ENCODE measurements at places on chromosomes 2 and 18. TPM values are rescaled to one million over a fixed set of nuclear protein-coding genes. Genes with fewer than 3 reads are reported as not detected.

GRCh38 chr2:60505880-60506260 is 47.6 kb downstream of the BCL11A start:
- H3K27me3 ChIP-seq = peaks cover 20% of the 10 kb centered on the region
- H3K4me3 ChIP-seq = no peak overlapping the region
- DNase-seq = no peak
- H3K36me3 ChIP-seq = no peaks in the 10 kb centered on the region
- no peaks in the 10 kb centered on the region for H3K4me1 ChIP-seq

DNA sequence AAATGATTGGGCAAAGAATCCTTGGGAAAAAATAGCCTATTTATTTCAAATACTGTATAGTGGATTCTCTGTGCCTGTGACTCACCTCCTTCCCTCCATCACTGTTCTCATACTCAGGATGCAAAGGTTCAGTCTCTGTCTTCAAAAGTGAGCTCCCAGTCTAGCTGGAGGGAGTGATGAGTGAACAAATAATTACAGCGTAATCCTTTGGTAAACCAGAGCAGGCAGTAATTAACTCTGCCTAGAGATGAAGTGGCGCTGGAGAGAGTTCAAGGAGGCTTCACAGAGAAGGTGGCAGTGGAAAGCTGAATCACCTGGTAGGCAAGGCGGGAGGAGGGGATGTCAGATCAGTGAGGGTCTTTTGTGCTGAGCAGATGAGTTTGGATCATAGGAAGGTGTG is 6.5 kb downstream of the DGUOK start:
- peaks cover 48% of the 10 kb centered on the region for H3K36me3 ChIP-seq
- peak overlapping the region; percentile 61 for H3K27ac ChIP-seq
- H3K27me3 ChIP-seq = no peaks in the 10 kb centered on the region
- no peak overlapping the region for H3K4me3 ChIP-seq

GRCh38 chr18:53715243-53715853 is 509.1 kb downstream of the MBD2 start:
- H3K27me3 ChIP-seq = no peaks in the 10 kb centered on the region
- H3K4me1 ChIP-seq = no peaks in the 10 kb centered on the region
- H3K36me3 ChIP-seq = no peaks in the 10 kb centered on the region
- no peak overlapping the region for H3K27ac ChIP-seq
- H3K4me3 ChIP-seq = no peak overlapping the region

The SCG2 gene
- total RNA-seq = not detected

GRCh38 chr2:232419245-232420072 is 12.8 kb downstream of the ALPG start:
- no peak for DNase-seq
- no peaks in the 10 kb centered on the region for H3K4me1 ChIP-seq
- peaks cover 44% of the 10 kb centered on the region for H3K27me3 ChIP-seq
- peaks cover 5% of the 10 kb centered on the region for H3K36me3 ChIP-seq
- peak overlapping the region; percentile 54 for H3K4me3 ChIP-seq
- H3K27ac ChIP-seq = no peak overlapping the region

DNA sequence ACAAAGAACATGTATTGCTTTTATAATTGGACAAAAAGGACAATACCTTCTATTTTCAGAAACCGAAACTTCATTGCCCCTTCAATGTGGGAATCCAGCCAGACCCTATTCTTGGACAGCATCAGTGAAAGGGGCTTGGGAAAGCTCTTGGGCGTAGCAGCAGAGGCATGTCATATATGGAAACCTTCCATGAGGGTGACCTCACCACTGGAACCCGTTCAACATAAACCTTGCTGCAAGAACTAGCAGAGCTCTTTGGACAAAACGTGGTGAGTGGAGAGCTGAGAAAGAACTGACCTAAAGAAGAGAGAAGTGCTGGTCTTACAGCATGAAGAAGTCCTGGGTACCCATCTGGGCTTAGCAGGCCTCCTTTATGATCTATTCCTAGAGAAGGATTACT is 22.7 kb upstream of the ACTG2 start:
- DNase-seq = no peak
- H3K4me3 ChIP-seq = no peak overlapping the region
- H3K4me1 ChIP-seq = no peaks in the 10 kb centered on the region
- H3K27me3 ChIP-seq = no peaks in the 10 kb centered on the region
- H3K36me3 ChIP-seq = peaks cover 14% of the 10 kb centered on the region
- H3K27ac ChIP-seq = no peak overlapping the region

DNA sequence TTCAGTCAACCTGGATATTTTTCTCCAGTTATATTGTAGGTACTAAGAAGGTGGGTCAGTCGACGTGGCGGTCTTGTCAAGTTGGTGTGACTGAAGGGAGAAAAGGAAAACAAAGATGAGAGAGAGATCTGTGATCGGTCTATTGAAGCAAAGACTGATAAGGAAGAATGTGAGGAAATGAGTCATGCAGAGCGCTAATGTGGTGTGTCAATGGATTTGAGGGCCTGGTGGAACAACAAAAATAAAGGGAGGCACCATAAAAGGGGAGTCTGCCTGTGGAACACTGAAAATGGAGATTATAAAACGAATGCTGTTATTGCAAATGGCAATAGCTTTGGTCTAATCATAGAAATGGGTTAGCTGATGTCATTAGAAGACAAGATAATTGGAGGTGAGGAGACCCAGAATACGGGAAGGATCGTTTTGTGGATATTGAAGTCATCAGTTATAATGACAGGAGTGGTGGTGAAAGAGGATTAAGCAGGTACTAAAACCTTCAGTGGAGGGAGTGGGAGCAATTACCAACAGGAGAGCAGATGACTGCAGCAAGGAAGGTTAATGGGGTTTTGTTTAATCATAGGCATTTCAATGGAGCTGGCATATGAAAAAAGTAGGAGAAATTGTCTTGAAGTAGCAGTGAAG is 599.1 kb upstream of the FSHR start:
- no peaks in the 10 kb centered on the region for H3K4me1 ChIP-seq
- no peaks in the 10 kb centered on the region for H3K27me3 ChIP-seq
- no peaks in the 10 kb centered on the region for H3K36me3 ChIP-seq
- no peak overlapping the region for H3K4me3 ChIP-seq
- no peak for DNase-seq
- no peak overlapping the region for H3K27ac ChIP-seq

- H3K27me3 ChIP-seq = no peaks in the 10 kb centered on the region
- DNase-seq = no peak
- no peak overlapping the region for H3K27ac ChIP-seq
- peaks cover 4% of the 10 kb centered on the region for H3K4me1 ChIP-seq
- peaks cover 33% of the 10 kb centered on the region for H3K36me3 ChIP-seq
These were observed 27.6 kb downstream of the FEZ2 start for GRCh38 chr2:36570416-36570815.

- H3K4me1 ChIP-seq = no peaks in the 10 kb centered on the region
- no peak for DNase-seq
- H3K4me3 ChIP-seq = no peak overlapping the region
- H3K27ac ChIP-seq = no peak overlapping the region
These were observed 118.7 kb downstream of the KCTD1 start for GRCh38 chr18:26429535-26430226.

DNA sequence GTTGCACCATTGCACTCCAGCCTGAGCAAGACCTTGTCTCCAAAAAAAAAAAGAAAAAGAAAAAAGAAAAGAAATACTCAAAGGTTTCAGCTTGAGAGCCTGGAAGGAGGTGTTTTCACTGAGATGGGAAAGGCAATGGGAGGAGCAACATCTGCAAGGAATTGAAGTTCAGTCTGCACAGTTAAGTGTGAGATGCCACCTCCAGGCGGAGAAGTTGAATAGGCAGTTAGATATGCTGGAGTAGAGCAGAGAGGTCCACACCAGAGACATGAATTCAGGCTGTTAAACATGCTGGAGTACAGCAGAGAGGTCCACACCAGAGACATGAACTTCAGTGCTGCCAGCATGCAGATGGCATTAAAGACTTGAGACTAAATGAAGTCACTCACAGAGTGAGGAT is 41.4 kb upstream of the DTNB start:
- no peak for DNase-seq
- peaks cover 22% of the 10 kb centered on the region for H3K4me1 ChIP-seq
- no peak overlapping the region for H3K27ac ChIP-seq
- no peaks in the 10 kb centered on the region for H3K36me3 ChIP-seq
- H3K4me3 ChIP-seq = no peak overlapping the region
- H3K27me3 ChIP-seq = peaks cover 14% of the 10 kb centered on the region

- no peak for DNase-seq
- H3K27ac ChIP-seq = no peak overlapping the region
- H3K27me3 ChIP-seq = peaks cover 5% of the 10 kb centered on the region
- H3K36me3 ChIP-seq = no peaks in the 10 kb centered on the region
These were observed 127.7 kb downstream of the DTNA start for GRCh38 chr18:34837769-34838272.

The TM4SF20 gene
- total RNA-seq = not detected

GRCh38 chr2:6872394-6872793 is 5.2 kb upstream of the RSAD2 start:
- H3K27me3 ChIP-seq = no peaks in the 10 kb centered on the region
- H3K36me3 ChIP-seq = peaks cover 5% of the 10 kb centered on the region
- H3K27ac ChIP-seq = no peak overlapping the region
- no peak overlapping the region for H3K4me3 ChIP-seq
- H3K4me1 ChIP-seq = peaks cover 46% of the 10 kb centered on the region

DNA sequence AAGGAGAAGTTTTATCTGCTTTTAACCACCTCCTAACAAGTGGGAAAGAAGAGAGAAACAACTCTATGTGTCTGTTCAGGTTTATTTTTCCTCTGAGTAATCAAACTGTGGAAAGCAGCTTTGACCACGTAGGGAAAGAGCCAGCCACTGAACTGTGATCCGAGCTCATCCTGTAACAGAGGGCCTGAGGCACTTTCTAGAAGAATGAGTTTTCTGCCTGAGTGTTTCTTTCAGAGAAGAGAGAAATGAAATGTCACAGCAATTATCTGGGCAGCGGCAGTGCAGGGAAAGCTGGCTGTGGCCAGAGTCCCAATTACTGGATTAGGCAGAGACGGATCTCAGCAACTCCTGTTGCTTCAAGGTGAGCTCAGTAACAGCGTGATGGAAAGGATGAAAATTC is 151.9 kb downstream of the CD226 start:
- no peaks in the 10 kb centered on the region for H3K27me3 ChIP-seq
- H3K4me3 ChIP-seq = no peak overlapping the region
- H3K36me3 ChIP-seq = no peaks in the 10 kb centered on the region
- no peak for DNase-seq

- H3K4me3 ChIP-seq = no peak overlapping the region
- H3K27ac ChIP-seq = no peak overlapping the region
- no peak for DNase-seq
These were observed 9.7 kb upstream of the TEKT4 start for GRCh38 chr2:94861308-94862152.

DNA sequence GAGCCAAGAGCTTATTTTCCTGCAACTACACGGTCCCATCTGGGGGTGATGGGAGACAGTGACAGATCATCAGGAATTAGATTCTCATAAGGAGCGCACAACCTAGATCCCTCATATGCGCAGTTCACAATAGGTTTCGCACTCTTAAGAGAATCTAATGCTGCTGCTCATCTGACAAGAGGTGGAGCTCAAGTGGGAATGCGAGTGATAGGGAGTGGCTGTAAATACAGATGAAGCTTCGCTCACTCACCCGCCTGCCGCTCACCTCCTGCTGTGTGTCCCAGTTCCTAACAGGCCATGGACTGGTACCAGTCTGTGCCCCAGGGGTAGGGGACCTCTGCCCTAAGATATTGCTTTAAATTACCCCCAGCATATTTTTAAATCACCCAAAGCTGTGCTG is 10.8 kb downstream of the LRRFIP1 start:
- no peaks in the 10 kb centered on the region for H3K36me3 ChIP-seq
- peaks cover 7% of the 10 kb centered on the region for H3K4me1 ChIP-seq
- no peak overlapping the region for H3K27ac ChIP-seq
- H3K4me3 ChIP-seq = no peak overlapping the region
- H3K27me3 ChIP-seq = peaks cover 7% of the 10 kb centered on the region

DNA sequence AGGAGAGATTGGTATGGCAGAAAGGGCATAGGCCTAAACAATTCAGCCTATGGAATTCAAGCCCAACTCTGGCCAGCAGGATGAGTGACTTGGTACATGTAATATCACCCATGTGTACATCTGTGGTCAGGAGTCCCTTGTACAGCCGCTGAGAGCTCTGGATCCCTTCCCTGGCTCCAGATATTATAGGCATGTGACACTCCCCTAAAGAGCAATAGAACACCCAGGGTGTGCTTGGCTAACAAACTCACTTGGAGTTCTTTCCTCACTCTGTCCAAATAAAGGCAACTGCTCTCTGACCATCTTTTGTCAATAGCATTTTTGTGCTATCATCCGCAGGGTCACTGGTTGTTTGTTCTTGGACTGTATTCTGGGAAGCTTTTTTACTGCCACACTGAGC is 197.4 kb upstream of the NCKAP5 start:
- H3K4me3 ChIP-seq = no peak overlapping the region
- H3K4me1 ChIP-seq = no peaks in the 10 kb centered on the region
- H3K36me3 ChIP-seq = no peaks in the 10 kb centered on the region
- H3K27ac ChIP-seq = no peak overlapping the region
- no peak for DNase-seq

The NEB gene
- total RNA-seq = 0.05 TPM

The SERPINB11 gene
- not detected for total RNA-seq

GRCh38 chr2:106316915-106317314 is 122.8 kb upstream of the UXS1 start:
- H3K36me3 ChIP-seq = no peaks in the 10 kb centered on the region
- H3K4me1 ChIP-seq = no peaks in the 10 kb centered on the region
- H3K4me3 ChIP-seq = no peak overlapping the region
- no peak overlapping the region for H3K27ac ChIP-seq
- no peak for DNase-seq
- peaks cover 4% of the 10 kb centered on the region for H3K27me3 ChIP-seq

GRCh38 chr18:64203295-64203694 is 54.4 kb upstream of the LINC00305 start:
- no peak overlapping the region for H3K27ac ChIP-seq
- H3K36me3 ChIP-seq = no peaks in the 10 kb centered on the region
- DNase-seq = no peak
- H3K4me3 ChIP-seq = no peak overlapping the region

The PLGLB1 gene
- total RNA-seq = 1.1 TPM

The AGFG1 gene
- total RNA-seq = 252 TPM

DNA sequence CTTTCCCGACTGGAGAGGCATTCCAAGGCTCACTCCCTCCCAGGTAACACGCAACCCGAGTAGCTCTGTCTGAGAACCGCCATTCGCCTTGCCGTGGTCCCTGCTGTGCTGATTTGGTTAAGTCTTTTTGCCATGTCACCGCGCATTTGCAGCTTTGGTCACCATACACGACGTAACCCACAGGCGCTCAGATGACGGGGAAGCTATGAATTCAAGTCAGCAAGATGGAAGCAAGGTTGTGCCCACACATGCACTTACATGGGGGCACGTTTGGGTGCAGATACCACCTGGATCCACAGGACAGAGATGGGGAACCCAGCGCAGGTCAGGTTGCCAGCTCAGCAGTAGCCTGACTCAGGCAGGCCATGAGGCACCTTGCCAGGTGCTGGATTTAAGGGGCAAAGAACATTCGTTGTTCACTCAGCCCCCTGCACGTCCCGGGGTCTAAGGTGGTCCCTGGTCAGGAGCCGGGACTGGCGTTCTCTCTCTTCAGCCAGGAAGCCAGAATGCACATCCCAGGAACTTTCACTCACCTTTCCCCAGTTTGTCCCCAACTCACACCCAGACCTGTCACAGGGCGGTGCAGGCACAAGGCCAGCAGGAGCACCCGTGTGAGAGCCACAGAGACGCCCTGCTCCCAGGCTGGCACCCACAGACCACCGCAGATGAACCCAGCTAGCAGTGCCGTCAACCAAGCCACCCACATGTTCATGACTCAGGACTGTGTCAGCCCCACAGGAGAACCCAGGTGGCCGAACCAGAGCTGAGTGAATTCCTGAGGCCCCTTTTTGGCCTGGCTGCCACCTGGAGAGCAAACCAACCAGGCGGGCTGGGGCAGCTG is 19.9 kb downstream of the SNED1 start:
- H3K27me3 ChIP-seq = peaks cover 9% of the 10 kb centered on the region
- H3K27ac ChIP-seq = no peak overlapping the region
- H3K4me1 ChIP-seq = no peaks in the 10 kb centered on the region
- H3K4me3 ChIP-seq = no peak overlapping the region

- peak; percentile 63 for DNase-seq
- no peaks in the 10 kb centered on the region for H3K27me3 ChIP-seq
- peaks cover 71% of the 10 kb centered on the region for H3K4me1 ChIP-seq
- no peak overlapping the region for H3K4me3 ChIP-seq
- no peak overlapping the region for H3K27ac ChIP-seq
These were observed 48.4 kb upstream of the CYTIP start for GRCh38 chr2:157492189-157492773.
